HL-60 (cell line): ENCODE measurements at places on chromosomes 11 and 22.

GRCh38 chr11:80412604-80413003 lies 971.8 kb upstream of the TENM4 start:
- no peak for DNase-seq

GRCh38 chr11:131455843-131456704 lies 85.7 kb downstream of the NTM start:
- DNase-seq: no peak

- DNase-seq: no peak
These were observed 160.5 kb upstream of the NAV2 start for GRCh38 chr11:19552161-19552560.

DNA sequence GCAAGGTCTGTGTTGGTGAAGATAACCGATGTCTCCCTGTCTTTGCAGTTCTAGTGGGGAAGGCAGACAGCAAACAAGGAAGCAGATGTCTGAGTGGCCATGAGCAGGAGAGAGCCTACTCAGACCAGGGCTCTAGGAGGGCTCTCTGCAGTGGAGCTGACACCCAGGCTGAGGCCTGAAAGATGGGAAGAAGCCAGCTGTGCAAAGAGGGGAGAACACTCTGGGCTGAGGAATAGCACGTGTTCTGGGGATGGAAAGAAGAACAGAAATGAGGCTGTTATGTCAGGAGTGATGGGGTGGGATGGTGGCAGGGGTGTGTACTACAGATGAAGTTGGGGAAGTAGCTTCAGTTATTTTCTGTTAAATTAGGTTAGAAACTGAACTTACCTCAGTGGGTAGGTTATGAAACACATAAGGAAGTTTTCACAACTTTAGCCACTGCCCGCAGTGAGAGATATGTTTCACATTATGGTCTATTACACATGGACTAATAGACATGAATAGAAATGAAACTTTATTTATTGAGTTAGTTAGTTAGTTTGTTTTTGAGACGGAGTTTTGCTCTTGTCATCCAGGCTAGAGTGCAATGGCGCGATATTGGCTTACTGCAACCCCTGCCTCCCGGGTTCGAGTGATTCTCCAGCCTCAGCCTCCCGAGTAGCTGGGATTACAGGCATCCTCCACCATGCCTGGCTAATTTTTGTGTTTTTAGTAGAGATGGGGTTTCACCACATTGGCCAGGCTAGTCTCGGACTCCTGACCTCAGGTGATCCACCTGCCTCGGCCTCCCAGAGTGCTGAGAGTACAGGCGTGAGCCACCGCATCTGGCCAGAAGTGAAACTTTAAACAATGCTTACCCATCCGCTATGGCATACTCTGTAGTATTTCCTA lies 7.8 kb downstream of the DCPS start:
- DNase-seq: peak; percentile 92

DNA sequence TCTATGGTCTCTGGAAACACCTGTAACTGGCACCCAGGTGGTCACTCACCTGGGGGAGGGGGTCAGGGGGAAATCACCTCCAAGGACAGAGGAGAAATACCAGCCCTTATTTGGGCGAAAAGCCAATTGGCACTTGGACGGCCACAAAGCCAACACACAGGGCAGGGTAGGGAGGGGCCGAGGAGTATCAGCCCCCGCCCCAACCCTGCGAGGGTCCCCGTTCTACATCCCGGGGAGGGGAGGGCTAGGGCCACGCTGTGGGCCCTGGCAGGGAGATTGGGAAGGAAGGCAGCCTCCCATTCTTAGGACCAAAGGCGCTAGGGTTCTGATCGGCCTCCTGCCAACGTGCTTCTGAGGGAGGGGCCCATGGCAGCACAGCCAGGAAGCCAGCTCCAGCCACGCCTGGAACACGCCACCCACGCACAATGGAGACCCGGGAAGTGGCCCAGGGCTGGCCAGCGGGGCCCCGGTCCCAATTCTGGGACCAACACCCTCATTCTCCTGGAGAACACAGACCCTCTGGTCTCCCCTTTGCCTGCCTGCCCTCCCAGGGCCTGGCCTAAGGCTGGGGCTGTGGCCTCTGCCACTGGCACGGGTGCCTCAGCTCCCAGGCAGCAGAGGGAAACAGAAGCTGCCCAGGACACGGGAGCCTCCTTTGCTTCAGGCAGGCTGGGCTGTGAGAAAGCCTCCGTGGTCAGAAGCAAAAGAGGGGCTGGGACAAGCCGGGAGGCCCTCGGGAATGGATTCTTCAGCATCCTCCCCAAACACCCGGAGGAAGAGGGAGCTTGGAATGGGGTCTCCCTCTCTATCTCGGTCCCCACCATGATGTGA lies 7.4 kb downstream of the CBX6 start:
- no peak for DNase-seq

DNA sequence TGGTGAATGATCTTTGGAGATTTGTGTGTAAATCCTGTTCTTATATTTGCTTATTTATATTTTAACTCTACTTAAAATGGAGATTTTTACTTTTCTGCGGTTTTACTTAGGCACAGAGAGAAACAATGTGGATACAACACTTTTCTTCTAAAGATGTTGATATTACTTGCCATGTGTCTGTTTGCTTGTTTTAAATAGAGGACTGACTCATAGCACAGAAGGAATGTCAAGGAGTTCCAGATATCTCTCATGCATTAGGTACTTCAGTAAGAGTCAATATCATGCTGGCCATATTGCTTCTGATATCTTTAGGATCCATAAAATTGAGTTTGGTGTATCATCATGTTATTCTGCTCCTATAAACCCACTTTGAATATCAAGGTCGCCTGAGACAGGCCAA lies 395.0 kb downstream of the OPCML start:
- no peak for DNase-seq

DNA sequence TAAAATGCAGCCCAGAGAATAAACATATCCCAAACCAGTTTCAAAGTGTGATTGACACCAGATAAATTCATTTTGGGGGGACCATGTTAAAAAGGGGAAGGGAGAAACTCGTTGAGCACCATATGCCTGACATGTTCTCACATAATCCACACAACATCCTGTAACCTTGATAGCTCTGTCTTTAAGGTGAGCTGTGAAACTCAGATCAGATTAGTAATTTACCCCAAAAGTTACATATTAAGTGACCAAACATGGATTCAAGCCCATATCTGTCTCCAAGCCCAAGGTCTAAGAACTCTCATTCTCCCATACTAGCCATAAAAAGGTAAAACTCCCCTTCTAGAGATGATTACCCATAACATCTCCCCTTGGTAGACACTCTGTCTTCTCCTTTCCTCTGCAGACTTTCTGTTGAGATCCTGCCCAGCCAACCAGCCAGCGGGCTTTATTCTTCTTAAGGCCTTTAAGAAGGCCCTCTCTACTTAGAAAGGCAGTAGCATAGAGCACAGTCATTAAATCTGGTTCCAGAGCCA lies 150.7 kb downstream of the CCDC34 start:
- no peak for DNase-seq

GRCh38 chr11:11757909-11758308 lies 83.9 kb upstream of the USP47 start:
- DNase-seq: no peak

GRCh38 chr11:44731685-44732430 lies 5.1 kb downstream of the TSPAN18 start:
- DNase-seq: no peak

- no peak for DNase-seq
These were observed 4.1 kb downstream of the RIC3 start for GRCh38 chr11:8164746-8165145.

DNA sequence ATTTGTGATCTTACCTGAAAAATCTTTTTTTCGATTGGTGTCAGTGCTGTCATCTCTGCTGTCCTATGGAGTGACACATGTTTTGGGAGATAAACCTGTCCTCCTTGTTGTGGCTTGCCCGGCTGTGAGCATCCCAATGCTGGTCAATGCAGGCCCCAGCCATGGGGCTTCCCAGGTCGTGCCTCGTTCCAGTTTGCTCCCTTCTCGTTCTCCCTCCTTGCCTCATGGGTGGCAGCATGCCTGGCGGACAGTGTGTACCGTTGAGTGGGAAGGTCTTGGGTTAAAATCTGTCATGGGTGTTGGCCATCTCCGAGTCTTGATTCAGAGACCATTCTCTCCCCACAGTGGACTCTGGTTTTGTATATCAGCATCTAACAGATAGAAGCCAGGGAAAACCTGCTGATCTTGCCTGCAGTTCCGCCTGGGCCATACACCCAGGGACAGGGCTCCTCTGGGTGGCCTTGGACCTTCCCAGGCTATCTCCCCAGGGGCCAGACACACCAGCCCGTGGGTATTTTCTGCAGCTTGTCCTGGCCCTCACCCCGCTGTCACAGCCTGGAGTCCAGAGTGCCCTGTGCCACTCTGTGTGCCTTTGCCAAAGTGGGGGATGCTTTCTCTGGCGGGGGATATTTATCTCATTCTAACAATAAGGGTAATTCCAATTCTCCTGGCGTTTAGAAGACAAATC lies 208.1 kb downstream of the TBC1D22A start:
- DNase-seq: no peak

GRCh38 chr22:41499624-41500280 lies 30.8 kb downstream of the ACO2 start:
- DNase-seq: no peak

DNA sequence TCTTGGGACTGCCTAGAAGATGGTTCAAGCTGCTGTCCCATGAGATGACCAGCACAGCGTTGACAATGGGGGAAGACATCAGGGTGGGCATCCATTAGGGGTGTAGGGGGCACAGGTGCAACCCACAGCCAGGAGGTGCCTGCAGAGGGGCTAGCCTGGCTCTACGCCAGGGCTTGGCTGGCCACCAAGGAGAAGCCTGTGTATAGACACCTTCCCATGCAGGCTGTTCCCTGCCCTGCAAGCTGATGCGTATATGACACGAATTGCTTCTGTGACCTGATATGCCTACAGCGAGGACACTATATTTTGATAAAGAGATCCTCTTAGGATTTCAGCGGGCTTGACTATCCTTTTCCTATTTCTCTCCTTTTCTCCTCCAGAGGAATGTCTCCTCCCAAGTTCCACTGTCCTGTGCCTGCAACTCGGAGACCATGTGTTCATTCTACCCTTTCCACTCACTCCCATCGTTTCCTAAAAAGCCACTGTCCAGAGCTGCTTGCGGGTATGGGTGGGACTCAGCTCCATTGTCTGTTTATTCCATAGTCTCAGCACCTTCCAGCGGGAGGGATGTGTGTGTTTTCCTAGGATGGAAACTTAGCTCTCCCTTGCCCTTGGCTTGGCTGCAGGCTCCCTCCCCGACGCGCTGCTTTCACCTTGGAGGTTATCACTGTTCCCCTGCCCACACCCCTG lies 56.1 kb downstream of the ST14 start:
- DNase-seq: no peak

GRCh38 chr11:70112017-70112434 lies 33.9 kb downstream of the ANO1 start:
- DNase-seq: no peak

GRCh38 chr11:41286751-41287150 lies 172.7 kb downstream of the LRRC4C start:
- DNase-seq: no peak

DNA sequence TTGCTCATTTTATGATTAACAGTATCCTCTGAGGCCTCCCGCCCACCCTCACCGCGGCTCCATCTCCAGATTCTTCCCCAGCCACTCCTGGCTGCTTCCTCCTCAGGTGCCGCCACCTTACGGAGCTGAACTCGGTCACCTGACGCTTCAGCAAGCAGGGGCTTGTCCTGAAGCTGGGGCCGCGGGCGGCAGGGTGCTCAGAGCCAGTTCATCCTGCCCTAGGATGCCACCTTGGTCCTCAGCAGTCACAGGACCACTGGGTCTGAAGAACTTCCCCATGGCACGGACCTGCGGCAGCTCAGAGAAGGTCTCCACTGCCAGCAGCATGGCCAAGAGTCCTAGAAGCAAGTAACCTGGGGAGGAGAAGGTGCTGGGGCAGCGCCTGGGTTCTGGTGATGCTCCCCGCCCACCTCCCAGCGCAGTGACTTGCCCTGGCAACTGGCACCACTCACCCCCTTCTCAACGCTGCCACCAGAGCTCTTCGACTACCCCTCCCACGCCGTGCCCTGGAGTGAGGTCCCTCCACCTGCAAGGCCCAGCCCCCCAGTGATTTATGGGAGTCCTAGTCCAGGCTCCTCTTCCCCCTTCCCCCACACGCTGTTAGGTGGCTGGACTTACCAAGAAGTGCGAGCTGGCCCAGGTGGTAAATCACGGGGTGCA lies 2.6 kb downstream of the KCNK7 start:
- no peak for DNase-seq

- no peak for DNase-seq
These were observed 69.2 kb downstream of the SCN3B start for GRCh38 chr11:123585206-123585605.

- DNase-seq: no peak
These were observed 212.3 kb upstream of the DDI1 start for GRCh38 chr11:103824116-103824515.

GRCh38 chr22:39920134-39920743 lies 19.4 kb downstream of the GRAP2 start:
- DNase-seq: no peak

DNA sequence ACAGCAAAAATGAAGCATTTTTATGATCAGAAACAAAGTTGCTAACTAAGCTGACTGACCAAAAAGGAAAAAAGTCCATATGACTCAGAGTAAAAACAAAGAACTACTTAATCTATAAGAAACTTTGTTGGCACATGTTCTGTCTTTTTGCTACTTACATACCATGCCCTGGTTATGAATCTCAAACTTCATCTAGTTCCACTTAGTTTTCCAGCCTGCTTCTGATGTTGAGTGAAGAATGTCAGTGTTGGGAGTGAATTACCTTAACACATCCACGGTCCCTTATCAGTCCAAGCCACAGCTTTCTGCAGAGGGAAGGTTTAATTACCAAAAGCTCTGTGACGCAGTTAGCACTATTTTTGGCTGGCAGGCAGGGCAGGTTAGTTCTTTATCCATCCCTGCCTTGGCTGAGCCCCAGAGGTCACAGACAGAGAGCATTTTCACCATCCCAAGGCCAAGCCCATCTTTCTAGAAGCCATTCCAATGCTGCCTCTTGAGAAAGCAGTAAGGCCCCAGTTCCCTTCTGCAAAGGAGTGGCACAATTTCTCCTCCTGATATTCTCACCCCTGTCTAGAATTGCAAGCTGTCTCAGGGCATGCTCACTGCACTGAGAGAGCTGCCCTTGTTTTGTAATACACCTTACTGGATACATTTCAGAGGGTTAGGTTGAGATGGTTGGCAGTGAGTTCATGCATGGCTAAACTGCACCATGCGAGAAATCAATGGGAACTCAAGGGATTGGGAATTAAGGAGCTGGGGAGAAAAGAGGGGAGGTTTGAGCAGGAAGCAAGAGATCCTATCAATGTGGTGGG lies 67.1 kb downstream of the SLC1A2 start:
- no peak for DNase-seq
